NCI-H1092 (cell line): ENCODE measurements at places on chromosomes 13 and 19.

- DNase-seq = no peak
Observed at GRCh38 chr13:23817830-23818229, 71.4 kb downstream of the MIPEP start.

DNA sequence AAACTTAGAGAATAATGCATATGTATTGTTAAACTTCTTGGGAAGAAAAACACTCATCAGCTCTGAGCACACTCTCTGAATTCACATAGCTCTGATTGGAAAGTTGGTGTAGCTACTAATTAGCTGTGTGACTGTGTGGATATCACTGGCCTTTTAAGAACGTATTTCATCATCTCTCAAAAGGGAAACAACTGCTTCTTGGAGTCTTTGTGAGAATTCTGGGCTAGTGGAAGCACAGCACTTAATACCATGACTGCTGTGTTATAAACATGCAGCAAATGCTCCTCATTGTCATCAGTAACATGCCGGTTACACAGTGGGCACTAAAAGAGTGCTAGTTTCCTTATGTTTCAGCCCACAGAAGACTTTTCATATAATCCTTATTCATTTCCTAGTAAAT lies 220.9 kb upstream of the CSNK1A1L start:
- no peak for DNase-seq

DNA sequence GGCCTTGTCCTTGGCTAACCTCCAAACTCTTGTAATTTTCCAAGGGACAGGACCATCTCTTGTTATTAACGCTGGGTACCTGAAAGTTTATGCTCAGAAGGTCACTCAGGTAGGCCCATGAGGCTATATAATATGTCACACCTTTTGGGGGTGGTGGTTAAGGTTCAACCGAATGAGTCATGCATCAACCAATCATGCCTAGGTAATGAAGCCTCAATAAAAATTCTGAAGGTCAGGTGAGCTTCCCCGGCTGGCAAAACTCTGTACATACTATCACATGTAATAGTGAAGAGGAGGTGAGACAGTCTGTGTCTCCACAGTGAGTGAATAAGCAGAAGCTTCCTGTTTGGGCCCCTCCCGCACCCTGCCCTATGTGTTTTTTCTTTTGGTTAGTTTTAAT lies 424.9 kb downstream of the PCDH17 start:
- no peak for DNase-seq

GRCh38 chr13:93476175-93476574 lies 249.6 kb downstream of the GPC6 start:
- no peak for DNase-seq

- no peak for DNase-seq
Observed at GRCh38 chr19:10582091-10582490, 5.0 kb downstream of the AP1M2 start.

DNA sequence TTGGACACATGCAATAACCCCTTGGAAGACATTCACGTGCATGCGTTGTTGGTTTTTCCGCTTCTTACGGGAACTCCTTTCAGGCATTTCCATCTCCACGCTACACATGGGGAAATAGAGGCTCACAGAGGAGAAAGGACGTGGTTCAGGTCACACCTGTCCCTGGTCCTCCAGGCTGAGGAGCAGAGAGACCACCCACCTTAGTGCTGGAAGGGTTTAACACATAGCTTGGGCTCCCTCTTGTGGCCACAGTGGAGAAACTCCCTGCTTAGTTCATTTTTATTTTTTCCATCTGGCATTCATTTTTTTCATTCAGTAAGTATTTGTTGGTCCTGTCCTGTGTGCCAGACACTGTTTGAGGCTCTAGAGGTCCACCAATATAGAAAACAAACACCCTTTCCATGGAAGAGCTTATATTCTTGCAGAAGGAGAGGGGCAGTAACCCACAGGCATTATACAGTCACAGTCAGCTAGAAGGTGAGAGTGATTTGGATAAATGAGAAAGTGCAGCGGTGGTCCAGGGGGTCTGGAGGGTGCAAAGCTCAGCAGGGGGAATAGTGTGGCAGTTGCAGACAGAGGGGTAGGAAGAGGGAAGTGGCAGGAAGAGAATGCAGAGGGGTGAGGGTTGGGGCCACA lies 24.2 kb upstream of the TTYH1 start:
- DNase-seq = peak; percentile 16
